ENCODE measurements at places on chromosomes 6 and 20.

GRCh38 chr6:62323818-62324431, 37.9 kb upstream of the KHDRBS2 start:
- DNase-seq, result no peak

GRCh38 chr6:161011492-161012480, 20.2 kb downstream of the MAP3K4 start:
- peak; percentile 76 for DNase-seq

GRCh38 chr6:113442040-113442439, 415.1 kb upstream of the MARCKS start:
- no peak for DNase-seq

GRCh38 chr6:11333132-11333849, 100.8 kb upstream of the NEDD9 start:
- peak; percentile 39 for DNase-seq

GRCh38 chr6:80639181-80639629, 532.7 kb downstream of the BCKDHB start:
- DNase-seq, result no peak

GRCh38 chr6:122783401-122783800, 3.9 kb downstream of the FABP7 start:
- no peak for DNase-seq

DNA sequence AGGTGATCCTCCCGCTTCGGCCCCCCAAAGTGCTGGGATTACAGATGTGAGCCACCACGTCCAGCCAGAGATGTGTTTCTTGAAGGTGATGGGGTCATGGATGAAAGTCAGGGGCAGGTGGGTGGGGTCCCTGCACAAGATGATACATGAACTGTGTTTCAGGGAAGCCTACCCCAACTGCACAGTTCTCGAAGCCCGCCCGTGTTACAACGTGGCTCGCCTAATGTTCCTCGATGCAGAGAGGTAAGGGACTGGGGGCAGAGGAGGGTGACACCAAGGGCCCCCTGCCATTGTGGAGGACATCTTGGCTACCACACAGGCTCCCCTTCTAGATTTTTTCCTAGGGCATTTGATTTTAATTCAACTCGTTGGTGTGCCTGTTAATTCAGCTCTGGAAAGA, 11.9 kb upstream of the CAPN11 start:
- DNase-seq, result no peak

DNA sequence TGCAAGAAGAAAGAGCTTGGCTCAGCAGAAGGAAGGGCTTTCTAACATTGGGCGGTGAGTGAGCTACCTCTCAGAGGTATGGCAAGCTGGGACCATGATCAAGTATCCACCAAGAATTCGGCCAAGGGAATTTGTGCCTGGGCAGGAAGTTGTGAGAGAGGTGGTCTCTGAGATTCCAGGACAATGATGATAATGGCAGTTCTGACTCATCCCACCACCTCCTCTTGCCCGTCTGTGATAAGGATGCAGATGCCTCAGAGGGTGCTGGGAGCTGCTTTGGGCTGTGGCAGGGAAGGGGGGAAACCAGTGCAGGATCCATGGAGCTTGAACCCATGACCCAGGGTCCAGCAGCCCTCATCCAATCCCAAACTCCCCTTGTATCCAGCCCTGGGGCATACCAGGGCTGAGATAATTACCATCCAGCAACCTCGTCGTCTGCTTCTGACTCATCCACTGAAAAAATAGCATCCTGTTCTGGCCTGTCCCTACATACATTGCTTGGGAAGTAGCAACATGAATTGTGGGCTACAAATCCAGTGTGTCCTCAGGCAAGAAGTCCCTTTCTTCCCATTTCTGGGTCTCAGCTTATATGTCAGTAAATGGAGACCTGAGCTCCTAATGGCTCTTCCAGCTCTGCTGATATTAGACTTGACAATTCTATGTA, 5.9 kb downstream of the TGM6 start:
- no peak for DNase-seq

- DNase-seq, result no peak
Observed at GRCh38 chr6:108584323-108584722, 23.6 kb downstream of the FOXO3 start.

DNA sequence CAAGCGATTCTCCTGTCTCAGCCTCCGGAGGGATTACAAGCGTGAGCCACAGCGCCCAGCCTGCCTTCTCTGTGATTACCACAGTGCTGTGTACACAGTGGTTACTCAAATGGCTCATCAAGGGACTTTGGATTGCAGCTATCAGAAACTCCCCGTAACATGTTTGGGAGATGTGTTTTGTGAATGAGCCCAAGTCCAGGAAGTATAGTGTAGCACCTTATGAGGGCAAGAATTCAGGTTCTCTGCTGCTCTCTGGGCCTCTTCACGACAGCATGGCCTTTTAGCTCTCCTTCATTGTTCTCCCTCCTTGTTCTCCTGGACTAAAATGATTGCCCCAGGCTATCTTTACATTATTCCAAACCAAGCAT, 34.1 kb upstream of the RPL7L1 start:
- DNase-seq, result no peak

GRCh38 chr20:58567437-58567836, 52.2 kb upstream of the APCDD1L start:
- DNase-seq, result no peak

- DNase-seq, result peak; percentile 76
Observed at GRCh38 chr6:106974336-106974998, at the start of gene CD24. Gene CD24, minus strand, starts transcription at chr6:106974729. Its CDS starts 83 bp downstream, at chr6:106974646.

DNA sequence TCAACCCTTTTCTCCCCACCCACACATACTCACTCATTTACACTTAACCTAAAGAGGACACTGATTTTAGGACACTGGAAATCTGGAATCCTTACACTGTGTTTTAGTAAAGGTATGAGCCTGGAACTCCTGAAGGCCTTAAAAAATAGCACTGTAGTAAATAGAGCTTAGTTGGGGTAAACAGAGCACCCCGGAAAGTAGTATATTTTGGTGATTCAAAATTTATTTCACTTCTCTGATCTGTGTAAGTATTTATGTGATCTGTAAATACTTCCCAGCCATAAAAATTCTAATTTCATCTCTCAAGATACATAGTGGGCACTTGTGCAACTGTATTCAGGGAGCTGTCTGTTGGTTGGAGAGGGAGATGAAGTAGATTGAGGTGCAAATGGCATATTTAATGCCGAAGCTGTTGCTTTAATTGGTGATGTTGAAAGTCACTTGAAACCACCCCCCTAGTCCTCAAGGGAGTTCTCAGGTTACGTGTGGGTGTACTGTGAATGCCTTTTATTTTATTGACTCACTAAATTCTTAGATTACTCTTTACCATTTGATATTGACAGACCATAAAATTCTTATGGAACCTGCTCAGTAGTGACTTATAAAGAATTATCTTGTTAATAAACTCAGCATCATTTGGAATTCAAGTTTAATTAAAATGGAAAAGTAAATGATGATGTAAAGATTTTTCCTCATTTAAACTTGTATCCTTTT, 154.9 kb downstream of the SOX4 start:
- DNase-seq, result no peak

DNA sequence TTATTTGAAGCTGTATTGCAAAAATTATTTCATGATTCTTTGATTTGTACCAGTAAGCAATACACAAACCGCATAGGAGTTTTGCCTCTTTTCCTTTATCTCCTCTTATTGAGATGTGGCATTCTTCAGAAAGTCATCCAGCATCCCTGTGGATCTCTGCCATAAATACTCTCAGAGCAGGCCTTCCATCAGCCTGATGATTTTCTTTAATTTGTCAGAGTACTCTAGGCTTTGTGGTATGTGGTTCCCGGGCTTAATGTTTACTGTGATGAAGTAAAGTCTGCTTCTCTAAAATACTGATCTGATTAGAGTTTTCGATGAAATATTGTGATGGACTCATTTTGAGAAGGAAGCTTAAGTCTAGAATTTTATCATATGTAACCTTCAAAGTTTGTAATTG, 31.1 kb upstream of the SLC35D3 start:
- DNase-seq, result no peak

DNA sequence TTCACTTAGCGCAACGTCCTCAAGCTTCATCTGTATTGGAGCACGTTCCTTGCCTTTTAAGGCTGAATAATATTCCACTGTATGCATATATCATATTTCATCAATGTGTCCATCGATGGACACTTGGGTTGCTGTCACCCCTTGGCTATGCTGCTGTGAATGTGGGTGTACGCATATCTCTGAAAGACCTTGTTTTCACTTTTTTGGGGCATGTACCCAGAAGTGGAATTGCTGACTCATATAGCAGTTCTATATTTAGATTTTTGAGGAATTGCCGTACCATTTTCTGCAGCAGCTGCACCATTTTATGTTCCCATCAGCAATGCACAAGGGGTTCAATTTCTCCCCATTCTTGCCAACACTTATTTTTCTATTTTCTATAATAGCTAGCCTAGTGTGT, 22.8 kb upstream of the SLC23A2 start:
- DNase-seq, result no peak

- DNase-seq, result no peak
Observed at GRCh38 chr20:60586269-60587050, 628.2 kb downstream of the CDH26 start.

- DNase-seq, result no peak
Observed at GRCh38 chr6:6515691-6516607, 72.6 kb upstream of the LY86 start.

GRCh38 chr6:24854077-24854666, 55.5 kb upstream of the ARMH2 start:
- DNase-seq, result no peak

DNA sequence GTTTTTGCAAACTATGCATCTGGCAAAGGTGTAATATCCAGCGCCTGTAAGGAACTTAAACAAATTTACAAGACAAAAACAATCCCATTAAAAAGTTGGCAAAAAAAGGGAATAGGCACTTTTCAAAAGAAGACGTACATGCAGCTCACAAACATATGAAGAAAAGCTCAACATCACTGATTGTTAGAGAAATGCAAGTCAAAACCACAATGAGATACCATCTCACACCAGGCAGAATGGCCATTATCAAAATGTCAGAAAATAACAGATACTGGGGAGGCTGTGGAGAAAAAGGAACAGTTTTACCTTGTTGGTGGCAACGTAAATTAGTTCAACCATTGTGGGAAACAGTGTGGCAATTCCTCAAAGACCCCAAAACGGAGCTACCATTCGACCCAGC, 54.2 kb downstream of the TSBP1 start:
- no peak for DNase-seq

GRCh38 chr20:1891263-1892118, 3.7 kb upstream of the SIRPA start:
- DNase-seq, result no peak

DNA sequence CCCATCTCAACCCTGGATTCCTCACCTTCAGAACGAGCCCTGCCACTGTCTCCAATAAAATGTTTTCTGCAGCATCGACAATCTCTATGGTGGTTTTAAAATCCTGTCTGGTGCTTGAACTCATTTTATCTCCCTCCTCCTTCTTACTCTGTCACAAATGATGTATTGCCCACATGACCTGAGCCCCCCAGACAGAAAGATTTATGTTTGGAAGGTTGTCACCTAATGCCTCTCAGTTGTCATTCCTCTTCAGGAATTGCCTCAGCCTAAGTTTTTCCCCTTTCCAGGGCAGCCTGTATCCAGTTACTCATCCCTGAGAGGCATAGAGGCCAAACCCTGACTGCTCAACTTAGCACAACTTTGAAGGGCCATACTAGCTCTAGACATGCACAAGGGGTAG, 9.2 kb downstream of the GPX5 start:
- DNase-seq, result no peak

DNA sequence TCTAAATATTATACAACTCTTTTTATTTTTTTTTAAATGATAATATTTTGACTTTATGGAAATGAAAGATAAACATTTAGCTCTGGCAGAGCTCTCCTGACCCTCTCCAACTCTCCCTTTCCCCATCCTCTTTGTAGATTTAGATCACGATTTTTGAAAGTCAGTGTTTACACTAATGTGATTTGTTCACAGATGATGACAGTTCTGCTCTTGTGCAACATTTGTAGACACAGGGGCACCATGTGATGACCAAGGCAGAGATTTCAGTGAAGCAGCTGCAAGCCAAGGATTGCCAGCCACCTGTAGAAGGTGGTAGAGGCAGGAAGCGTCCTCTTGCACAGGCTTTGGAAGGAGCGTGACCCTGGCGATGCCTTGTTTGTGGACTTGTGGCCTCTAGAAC, 483.2 kb downstream of the QKI start:
- no peak for DNase-seq

- DNase-seq, result no peak
Observed at GRCh38 chr6:45441851-45442453, 64.2 kb upstream of the SUPT3H start.

GRCh38 chr20:33558348-33559144, 68.7 kb downstream of the CBFA2T2 start:
- no peak for DNase-seq

DNA sequence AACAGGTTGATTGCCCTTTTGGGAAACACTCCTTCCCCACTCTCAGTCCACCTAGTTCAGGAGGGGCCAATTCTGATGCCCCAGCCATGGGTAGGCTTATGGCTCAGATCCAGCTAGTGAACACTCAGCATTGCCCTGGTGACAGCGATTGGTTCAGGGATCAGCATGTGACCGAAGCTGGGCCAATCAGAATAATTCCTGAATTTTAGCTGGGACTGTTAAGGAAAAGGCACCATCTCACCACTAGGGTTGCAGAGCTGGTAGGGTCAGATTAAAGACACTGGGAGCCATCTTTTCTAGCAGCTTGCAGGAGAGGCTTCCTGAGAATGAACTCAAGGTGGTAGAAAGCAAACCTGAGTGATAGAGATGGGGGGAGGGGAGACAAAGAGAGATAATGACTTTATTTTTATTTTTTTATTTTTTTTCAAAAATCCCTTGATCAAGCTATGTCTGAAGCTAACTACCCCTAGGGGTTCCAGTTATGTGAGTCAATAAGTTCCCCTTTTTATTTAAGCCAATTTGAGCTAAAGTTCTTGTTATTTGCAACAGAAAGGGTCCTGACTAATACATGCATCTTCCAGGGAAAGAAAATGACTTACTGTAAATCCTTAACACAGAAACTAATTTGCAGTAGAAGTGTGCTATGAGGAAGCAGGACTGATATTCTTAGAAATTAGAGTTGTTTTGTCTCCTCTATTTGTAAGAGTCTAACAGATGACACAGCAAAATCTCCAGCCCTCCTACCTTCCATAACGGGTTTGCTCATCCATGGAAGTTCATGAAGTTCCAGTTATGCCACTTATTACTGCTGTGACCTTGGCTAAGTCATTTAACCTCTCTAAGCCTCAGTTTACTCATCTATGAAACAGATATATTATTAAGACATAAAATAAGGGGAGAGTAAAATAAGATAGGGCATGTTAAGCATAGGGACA, 44.7 kb downstream of the EYA2 start:
- peak; percentile 40 for DNase-seq

GRCh38 chr6:159982731-159983506, 14.0 kb downstream of the IGF2R start:
- no peak for DNase-seq

- no peak for DNase-seq
Observed at GRCh38 chr6:155412335-155412734, 43.3 kb downstream of the NOX3 start.

GRCh38 chr6:38143191-38144150, 323.9 kb downstream of the ZFAND3 start:
- no peak for DNase-seq

DNA sequence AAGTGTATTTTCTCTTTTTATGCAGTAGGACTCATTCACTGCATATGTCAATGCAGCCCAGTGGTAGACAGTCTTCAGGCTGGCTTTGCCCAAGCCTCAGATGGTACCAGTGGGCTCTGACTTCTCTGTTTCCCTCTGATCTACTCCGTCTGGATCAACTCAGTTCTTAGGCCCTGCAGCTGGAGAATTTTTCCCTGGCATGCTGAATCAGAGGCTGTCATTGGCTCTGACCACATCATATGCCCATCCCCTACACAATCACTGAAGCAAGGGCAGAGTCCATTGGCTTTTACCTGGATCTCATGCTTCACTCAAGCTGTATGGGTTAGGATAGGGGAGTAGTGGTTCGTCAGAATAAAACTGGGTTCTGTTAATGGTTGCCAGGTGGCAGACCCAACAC, 57.8 kb downstream of the KIZ start:
- DNase-seq, result no peak

Data from H9 (cell line).